Mesothelial cell of epicardium (in vitro differentiated cells): ENCODE measurements at places on chromosomes 13 and 19.

DNA sequence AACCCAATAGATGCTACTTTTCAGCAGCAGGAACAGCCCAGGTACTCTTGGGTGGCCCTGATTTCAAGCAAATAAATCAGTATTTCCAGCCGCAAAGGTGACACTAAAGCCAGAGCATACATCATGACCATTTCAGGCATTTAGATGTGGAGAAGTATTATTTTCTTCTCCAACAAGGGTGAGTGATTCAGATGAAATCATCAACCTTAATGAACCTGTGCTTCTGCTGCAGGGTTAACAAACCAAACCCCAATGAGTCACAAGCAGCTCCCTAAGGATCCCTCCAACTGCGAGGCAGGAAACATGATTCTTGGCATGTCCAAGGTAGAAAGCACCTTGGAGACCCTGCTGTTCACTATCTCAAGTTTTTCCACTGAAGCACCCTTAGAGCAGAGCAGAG is 32.7 kb downstream of the MBNL2 start:
- DNase-seq = no peak

GRCh38 chr19:3075605-3076431 is 13.5 kb upstream of the TLE5 start:
- DNase-seq = peak; percentile 84

GRCh38 chr13:106102786-106103185 is 432.7 kb downstream of the EFNB2 start:
- DNase-seq = no peak

GRCh38 chr13:62251734-62252133 is 836.1 kb upstream of the PCDH20 start:
- no peak for DNase-seq

DNA sequence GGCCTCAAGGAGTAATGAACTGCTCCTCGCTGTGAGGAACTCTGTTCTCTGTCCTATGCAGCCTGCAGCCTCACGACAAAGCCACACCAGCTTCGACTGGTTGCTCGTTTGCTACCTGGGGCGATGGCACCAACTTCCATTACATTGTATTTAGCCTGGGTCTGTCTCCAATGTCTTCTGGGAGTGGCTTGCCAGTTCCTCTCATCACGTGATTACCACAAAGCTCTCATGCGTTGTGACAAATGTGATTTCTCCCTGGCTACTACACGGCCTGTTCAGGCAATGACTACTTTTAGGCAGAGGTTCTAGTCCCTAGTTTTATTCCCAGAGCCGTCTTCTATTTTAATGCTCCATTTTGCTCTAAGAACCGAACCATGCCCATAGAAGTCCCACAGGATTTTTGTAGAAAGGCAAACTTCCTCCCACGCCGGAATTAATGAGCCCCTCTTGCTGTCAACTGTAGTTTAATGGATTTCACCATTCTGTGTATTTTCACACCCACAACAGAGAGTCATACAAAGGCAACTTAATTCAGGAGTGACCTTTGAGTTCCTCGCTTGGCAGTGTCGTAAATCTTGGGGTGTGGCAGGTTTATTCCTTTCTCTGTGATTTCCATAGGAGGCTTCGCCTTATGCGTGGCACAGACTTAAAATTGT is 351.9 kb downstream of the EFNB2 start:
- DNase-seq = no peak

- no peak for DNase-seq
Measured at GRCh38 chr19:18173054-18173571, 500 bp upstream of the IFI30 start.

GRCh38 chr13:75934889-75935288 is 298.8 kb downstream of the LMO7 start:
- no peak for DNase-seq
